ENCODE measurements at places on chromosomes 3 and 15.

- no peak for DNase-seq
These were observed 458.5 kb downstream of the AGBL1 start for GRCh38 chr15:86538141-86538540.

DNA sequence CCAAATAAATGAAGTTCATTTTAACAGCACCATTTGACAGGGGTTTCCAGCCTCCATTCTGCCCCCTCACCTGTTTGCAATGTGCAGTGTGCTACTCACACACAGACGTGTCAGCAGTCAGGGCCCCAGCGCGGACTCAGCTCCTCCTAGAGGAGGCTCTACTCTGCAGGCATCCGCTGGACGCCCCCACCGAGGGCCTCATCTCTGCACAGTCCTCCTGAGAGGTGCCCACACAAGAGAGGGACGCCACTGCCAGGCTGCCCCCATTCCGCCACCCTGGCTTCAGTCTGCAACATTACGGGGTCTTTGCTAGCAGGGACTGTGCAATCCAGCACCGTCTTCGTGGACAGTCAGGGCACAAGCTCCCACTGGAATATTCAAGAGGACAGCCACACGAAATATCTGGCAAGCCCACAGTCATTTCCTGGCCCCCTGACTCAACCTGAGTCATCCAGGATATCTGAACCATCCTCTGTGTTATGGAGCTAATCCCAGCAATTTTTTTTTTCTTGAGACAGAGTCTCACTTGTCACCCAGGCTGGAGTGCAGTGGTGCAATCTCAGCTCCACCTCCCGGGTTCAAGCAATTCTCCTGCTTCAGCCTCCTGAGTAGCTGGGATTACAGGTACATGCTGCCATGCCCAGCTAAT lies 255.0 kb downstream of the OCA2 start:
- no peak for DNase-seq

- DNase-seq = no peak
These were observed 18.6 kb downstream of the TMEM266 start for GRCh38 chr15:76078285-76078877.

DNA sequence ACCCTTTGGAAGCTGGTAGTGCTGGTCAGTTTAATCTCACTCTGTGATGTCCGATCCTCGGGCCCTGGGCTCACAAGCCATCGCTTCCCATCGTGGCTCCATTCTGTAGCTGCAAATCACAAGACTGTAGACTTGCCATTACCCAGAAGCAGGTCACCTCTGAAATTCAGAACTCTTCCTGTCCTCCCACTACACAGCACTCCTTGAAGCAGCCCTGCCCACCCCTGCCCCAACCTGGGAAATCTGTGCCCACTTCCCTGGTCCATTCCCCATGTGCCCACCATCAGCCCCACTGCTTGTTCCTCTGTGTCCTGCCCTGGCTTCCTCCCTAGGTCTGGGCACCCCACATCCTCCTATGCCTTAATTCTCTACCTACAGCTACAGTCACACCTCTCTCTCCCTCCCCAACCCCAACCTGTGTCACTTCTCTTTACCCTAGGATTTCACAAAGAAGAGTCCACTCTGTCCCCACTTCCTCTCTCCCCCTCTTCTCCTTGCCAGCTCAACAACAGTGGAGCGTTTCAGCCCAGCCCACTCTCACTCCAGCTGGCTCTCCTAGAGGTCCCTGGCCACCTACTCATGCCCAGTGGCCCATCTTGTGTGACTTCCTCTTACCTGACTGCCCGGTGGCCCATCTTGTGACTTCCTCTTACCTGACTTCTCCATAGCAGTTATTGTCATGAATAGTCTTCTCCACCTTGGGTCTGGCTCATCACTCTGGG lies 8.3 kb downstream of the ZNF710 start:
- no peak for DNase-seq

DNA sequence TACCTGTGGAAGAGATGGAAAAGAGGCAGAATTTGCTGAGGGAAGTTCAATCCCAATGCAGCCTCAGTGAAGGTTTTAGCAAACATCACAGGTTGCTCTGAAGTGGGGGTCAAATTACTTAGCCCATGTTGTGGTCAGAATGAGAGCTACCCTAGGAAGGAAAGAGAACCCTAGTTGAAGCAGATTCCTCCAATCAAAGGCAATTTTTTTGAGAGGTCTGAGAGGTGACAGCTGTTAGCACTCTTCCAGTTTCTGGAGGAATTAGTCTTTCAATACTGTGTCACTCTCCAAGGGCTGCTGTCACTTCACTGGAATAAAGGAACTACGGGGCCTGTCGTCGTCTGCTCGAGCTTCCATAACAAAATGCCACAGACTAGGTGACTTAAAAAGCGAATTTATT lies 584.2 kb upstream of the DPPA4 start:
- DNase-seq = no peak

DNA sequence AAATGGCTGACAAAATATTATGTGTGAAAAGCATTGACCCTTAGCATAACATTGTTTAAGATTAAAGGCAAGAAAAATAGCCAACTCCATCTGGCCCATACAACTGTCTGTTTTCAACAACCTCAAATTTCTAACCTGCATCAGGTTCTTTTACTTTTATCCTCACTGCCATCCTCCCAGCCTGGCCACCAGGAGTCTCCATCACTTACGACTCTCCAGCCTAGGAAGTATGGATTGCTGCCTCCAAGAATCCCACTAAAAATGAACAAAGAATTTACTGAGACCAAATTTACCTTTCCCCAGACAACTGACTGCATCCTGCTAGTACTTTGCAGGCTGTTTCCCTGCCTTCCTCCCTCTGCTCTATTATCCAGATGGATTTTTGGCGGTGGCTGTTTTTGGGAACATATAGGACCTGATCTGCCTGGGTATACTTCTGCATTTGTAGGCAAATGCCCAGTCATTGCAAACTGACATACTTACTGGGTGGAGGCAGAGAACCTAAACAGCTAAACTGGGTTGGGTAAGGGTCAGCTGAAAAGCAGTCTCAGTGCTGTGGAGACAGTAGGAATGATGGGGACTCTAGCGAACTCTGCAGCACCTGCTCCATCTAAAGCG lies 144.2 kb downstream of the GHSR start:
- DNase-seq = peak; percentile 22

DNA sequence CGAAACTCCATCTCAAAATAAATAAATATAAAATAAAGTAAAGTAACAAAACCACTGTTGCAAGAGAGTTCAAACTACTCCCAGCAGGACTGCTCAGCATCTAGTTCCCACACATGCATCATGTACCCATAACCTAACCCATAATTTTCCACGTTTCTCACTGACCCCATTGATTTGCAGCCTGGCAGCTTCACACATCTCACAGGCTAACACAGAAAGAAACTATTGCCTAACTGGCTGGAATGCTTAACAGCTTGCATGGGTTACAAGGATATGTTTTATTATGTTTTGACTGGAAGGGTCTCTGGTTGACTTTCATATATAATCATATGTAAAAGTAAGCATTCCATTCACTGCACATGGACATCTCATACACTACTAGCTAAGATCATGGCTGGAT lies 55.6 kb upstream of the TBC1D23 start:
- DNase-seq = peak; percentile 14

DNA sequence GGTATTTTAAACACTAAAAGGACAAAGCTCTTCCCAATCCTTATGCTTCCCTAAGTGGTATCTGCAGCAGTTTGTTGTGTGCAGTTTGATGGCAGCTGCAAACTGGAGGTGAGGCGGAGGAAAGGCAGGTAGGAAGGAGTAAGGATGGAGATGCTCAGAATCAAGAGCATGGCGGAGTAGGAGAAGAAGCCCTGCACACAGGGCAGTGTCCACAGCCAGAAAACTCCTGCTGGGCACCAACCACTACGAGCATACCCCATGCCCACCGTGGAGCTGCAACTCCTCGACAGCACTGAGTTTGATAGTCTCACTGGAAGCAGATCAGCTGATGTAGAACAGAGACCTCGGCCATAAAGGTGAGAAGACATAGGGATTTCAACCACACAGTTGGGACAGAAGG lies 30.3 kb upstream of the ESYT3 start:
- DNase-seq = no peak

DNA sequence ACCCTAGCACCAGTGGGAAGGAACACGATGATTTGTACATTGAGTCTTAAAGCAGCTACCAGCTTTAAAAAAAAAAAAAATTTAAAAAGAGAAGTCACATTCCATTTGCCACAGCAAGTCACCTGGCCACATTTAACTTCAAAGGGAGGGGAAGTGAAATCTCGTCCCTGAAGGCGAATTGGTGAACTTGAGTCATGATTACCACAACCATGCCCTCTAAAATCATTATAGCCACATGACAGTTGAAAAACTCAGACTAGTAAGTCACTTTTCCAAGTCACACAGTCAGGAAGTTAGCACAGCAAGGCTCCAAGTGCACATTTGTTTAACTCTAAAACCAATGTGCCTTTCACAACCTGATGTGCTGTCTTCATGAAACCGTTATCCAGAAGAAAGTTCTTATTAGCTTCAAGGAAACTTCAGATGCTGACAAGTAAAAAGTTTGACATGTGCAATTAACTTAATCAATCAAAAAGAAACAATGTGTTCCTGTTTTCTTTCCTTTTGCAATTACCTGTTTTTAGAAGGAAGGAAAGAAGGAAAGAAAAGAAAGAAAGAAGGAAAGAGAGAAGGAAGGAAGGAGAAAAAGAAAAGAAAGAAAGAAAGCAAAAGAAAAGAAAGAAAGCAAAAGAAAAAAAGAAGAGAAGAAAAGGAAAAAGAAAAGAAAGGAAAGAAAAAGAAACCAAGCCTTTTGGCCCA lies 8.3 kb upstream of the THSD4 start:
- no peak for DNase-seq

DNA sequence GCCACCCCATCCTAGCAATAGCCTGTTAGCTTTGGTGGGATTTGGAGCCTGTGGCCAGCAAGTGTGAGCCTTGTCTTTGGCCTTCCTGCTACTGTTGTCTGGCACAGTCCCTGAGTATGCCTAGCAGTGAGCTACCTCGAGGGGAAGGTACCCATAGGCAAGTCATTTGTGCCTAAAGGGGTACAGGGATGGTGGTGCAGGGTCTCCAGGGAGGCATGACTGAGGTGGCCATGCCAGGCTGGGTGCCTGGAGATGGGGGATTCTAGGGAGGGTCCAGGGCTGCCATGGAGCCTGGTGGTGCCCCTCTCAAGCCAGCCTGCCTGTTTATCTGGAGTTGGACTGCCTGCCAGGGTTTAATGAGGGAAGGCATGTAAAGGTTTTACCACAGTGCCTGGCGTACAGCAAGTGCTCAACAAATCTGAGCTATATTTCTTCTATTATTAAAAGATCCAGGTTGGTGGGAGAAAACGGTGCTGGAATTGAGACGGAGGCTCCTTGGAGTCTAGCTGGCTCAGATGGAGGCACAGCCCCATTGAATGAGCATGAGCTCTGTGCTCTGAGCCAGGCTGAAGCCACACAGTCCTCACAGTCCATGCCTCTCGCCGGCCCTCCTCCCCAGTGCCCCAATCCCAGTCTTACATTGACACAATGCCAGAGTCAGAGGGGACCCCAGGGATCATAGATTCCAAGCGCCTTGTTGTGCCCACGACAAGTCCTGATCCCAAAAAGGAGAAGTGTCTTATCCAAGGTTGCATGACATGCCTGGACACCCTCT lies 76.2 kb downstream of the CORO2B start:
- DNase-seq = no peak

GRCh38 chr15:87212041-87212440 lies 1044.5 kb downstream of the NTRK3 start:
- no peak for DNase-seq

GRCh38 chr15:68817304-68818065 lies 3.2 kb downstream of the ANP32A start:
- DNase-seq = peak; percentile 81

GRCh38 chr3:72274493-72275330 lies 489.8 kb upstream of the PROK2 start:
- DNase-seq = peak; percentile 83

GRCh38 chr3:14389716-14390115 lies 12.7 kb upstream of the SLC6A6 start:
- no peak for DNase-seq

GRCh38 chr15:90201944-90202375 lies 830 bp downstream of the SEMA4B start:
- no peak for DNase-seq

DNA sequence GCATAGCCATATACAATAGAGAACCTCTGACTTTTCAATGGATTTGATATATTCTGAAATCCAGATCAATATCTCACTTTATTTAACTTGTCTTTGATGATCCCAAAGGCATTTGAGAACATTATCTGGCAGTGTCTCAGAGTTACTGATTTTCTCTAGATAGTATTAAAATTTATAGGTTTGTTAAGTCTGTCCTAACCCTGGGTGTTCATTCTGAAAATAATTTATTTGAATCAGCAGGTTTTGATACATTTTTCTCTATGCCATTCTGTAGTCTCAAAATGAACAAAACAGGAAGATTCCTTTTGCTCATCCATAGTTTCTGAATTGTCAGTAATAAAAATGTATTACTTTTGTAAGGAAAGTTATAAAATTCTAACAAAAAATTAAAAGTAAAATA lies 14.3 kb downstream of the CCR8 start:
- no peak for DNase-seq

- no peak for DNase-seq
These were observed 2.9 kb downstream of the TPM1 start for GRCh38 chr15:63045465-63045840.
